ENCODE measurements at places on chromosomes 16 and 17.

DNA sequence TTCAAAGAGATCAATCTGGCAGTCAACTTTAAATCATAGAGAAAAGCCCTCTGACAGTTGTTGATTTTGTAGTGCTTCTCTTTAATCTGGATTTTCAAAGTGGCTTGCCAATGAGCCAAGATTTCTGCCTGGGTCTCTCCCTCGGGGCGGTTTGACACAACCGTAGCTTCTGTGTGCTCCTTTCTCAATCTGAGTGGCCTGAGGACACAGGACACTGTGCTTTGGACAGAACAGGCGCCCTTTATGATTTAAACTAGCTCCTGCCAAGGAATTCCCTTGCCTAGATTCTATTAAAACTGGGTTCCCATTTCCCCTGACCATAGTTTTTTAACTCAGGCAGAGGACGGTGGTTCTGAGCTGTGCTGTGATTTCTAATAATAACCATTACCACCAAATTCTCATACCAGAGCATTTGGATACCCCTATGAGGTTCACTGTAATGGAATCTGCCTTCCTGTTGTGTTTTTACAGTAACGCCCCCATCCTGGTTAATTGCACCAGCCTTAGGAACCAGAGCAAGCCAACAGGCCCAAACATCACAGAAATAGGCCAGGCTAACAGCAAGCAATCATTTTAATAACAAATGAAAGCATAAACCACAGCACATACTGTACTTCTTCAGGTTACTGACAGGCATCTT is 4.0 kb downstream of the ZFHX3 start:
- DNase-seq, result no peak

DNA sequence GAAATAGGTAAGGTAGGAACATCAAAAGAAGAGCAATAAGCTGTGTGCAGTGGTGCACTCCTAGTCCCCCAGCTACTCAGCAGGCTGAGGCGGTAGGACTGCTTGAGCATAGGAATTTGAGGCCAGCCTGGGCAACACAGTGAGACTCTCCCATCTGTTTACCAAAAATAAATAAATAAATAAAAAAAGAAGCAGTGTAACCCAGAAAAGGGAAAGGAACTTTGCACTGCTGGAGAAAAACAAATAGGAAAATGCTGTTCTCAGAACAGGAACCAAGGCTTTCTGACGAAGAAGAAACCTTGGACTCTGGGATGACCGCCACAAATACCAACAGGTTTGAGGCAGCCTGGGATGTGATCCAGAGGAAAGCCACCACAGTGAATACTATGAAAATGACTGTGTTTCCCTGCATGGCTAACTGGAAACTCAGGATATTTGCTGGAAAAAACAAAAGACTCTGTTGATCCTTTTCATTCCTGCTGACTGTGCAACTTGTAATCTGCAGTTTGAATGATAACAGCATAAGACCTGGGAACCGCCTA is 41.2 kb downstream of the TTC19 start:
- no peak for DNase-seq

DNA sequence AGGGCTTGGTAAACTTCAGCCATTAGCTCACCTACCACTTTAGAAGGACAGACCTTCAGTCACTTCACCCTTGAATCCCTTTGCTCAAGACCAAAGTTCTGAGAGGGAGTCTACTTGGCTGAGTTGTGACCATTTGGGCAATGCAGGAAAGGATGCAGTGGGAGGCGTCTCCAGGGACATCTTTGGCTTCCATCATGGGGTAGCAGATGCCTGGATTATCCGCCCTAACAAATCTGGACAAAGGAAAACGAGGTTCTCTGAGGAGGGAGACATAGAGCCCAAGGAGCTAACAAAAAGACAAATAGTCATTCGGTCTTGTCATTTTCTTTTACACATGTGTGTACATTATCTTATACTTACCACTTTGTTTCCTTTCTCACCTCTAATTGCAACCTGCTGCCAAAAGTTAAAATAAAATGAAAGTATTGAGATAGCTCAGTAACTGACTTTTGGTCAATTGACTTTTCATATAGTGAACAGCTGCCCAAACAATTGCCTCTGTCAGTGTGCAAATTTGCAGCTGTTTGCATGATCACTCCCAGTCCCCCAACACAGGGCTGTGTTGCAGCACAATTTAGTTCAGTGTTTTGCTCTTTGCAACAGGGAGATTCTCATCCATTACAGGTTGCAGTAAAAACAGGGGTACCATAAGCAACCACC is 108.9 kb upstream of the EEF2KMT start:
- DNase-seq, result no peak

DNA sequence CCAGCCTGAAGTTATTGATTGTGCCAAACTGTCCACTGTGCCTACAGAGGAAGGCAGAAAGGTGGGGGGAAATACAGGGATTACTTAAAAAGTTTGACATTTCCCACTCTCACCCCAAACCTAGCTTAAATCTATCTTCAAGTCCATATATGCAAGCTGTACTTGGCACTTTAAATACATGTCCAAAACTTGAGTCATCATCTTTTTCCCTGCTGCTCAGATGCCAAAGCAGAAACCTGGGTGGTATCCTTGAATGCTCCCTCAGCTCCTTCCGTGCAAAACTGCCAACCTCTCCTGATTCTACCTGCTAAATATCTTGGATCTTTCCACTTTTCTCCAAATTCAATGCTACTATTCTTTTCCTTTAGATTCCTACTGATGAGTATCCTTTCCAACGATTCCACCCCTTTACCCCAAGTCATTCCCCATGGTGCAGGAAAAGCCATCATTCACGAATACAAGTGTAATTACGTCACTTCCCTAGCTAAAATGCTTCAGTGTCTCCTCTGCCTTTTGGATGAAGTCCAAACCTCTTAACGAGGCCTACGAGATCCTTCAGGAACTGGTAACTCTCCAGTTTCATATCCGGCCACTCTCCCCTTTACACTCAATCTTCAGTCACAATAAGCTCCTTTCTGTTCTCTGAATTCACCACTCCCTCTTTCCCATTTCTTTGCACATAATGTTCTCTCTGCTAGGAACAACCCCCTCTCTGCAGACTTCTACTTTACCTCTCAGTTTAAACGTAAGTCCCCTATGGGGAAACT is 9.3 kb downstream of the BECN1 start:
- DNase-seq, result no peak

DNA sequence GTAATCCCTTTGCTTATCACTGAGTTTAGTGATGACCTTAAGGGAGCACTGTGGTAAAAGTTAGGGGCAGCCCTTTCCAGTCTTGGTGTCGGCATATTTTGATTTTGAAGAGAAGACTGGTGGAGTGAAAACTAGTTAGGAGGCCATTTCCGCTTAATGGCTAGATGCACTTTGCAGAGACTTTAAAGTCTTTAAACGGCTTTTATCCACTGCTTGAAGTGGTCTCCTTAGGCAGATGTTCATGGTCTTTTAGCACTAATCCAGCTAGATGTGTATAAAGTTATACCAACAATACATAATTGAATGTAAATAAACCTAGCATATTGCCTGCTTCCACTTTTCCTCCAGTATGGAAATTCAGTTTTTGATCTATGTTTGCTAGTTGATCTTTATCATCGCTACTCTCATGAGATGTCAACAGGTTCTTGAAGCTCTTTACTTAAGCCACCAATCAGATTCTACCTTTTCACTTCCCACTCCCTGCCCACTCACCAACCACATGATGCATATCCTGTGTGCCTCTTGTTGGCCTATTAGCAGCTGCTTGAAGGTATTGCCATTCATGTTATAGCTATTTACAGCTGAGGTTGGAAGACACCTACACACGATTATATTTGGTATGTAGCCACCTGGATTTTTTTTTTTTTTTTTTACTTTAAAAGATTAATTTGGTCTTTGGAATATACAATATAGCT is 132.0 kb downstream of the NLK start:
- no peak for DNase-seq

GRCh38 chr16:47657032-47657431 is 195.9 kb downstream of the PHKB start:
- DNase-seq, result no peak

DNA sequence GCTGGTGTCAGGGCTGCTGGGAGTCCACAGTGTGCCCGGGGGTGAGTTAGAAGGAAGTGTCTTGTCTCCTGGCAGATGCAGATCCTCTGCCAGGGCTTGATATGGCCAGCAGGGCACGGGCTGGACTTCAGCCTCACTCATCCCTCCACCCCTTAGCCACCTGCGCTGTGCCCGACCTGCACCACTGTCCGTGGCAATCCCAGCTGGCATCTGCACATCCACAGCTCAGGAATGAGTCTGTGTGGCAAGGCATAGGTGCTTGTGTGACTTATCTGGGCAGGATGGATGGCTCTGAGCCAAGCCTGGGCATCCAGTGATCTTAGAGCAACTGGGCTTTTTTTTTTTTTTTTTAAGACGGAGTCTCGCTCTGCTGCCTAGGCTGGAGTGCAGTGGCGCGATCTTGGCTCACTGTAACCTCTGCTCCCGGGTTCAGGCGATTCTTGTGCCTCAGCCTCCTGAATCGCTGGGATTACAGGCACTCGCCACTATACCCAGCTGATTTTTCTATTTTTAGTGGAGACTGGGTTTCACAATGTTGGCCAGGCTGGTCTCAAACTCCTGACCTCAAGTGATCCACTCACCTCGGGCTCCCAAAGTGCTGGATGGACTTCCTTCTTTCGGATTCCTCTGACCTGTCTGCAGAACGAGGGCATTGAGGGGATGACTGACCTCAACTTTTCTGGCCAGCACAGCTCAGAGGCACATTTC is 22.5 kb upstream of the CACNG1 start:
- no peak for DNase-seq

DNA sequence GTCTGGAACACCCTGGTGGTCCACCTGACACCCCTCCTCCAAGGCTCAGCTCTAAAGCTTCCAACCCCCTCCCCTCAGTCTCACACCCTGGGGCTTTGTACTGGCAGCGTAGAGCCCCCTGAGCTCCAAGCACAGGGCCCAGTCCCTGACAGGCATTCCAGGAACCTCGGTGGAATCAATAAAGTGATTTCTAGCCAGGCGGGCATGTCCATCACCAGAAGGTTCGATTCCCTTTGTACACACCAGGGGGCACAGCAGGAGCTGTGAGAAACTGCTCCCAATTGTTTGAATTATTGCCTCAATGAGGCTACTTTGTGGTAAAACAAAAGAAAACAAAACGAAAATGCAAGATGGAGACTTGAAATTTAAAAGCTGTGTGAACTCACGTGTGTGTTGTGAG is 51.8 kb downstream of the SMPD3 start:
- no peak for DNase-seq

DNA sequence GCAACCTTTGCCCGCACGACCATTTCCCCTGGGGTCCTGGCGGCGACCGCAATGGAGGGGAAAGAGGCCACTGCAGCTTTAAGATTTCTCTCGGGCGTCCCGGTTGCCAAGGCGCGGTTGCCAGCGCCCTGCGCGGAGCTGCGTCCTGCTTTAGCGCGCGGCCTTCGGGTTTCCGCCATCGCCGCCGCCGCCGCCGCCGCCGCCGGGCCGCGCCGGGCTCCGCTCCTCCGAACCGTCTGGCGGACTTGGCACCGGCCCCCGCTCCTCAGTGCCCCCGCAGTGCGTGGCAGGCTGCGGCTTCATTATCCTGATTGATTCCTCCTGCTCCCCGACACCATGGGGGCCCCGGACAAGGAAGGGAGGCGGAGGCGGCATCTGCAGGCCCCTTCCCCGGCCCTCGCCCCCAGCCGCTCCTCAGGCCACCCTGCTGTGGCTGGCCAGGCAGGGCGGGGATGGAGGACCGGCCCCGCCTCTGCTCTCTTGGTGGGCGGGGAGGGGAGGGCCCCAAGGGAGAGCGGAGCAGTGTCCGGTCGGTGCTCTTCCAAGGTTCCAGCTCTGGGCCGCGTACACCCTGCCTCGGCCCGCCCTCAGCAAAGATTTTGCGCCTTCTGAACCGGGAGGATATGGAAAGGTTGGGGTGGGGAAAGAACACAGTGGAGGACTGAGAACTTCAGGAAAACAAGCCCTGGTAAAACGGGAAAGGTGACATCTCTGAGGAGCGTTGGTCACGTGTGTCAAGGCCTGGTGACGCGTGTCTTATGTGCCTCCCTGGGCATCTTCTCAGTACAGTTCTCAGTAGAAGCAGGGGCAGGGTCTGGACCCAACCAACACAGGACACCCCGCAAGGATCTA is 34.0 kb downstream of the NEUROD2 start:
- DNase-seq, result no peak

GRCh38 chr17:27945333-27945616 is 52.1 kb upstream of the LYRM9 start:
- DNase-seq, result no peak
